Right kidney (tissue), 9 donors: ENCODE measurements at places on chromosomes 7 and 10.

- no peak for DNase-seq
Observed at GRCh38 chr10:15703151-15703880, 16.4 kb downstream of the ITGA8 start.

DNA sequence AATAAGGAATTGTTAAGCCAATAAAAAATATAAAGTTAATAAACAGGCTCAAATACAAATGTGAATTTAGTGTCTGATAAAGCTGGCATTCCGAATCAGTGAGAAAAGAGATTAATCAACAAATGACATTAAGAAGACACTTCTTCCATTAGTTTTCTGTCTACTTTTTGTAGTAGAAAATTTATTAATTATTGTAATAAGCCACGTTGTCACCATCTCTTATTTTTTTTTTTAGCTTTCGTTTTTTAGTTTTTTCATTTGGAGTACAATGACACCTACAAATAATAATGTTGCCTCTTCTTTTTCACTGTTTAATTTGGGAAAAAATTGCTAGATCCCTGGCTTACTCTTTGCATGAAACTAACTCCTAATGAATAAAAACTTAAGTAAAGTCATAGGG is 46.8 kb upstream of the STEAP1B start:
- no peak for DNase-seq

DNA sequence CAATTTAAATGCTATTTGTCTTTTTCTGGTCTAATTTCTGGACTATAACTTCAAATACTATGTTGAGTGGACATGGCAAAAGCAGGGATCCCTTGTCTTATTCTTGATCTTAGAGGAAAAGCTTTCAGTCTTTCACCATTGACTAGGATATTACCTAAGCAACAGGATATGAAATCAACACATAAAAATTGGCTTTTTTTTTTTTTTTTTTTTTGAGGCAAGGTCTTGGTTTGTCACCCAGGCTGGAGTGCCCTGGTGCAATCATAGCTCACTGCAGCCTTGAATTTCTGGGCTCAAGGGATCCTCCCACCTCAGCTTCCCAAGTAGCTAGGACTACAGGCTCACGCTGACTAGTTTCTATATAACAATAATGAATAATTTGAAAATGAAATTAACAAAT is 90.8 kb downstream of the JMJD1C start:
- DNase-seq = no peak

- no peak for DNase-seq
Observed at GRCh38 chr7:6376820-6377219, 70.9 kb downstream of the DAGLB start.

GRCh38 chr7:72437610-72438009 is 25.5 kb upstream of the CALN1 start:
- DNase-seq = no peak
